ENCODE measurements at places on chromosomes 6 and 20.

- no peak for DNase-seq
Observed at GRCh38 chr6:167504385-167504961, 179.6 kb downstream of the TTLL2 start.

- no peak for DNase-seq
Observed at GRCh38 chr6:82987416-82987815, 78.2 kb downstream of the UBE3D start.

DNA sequence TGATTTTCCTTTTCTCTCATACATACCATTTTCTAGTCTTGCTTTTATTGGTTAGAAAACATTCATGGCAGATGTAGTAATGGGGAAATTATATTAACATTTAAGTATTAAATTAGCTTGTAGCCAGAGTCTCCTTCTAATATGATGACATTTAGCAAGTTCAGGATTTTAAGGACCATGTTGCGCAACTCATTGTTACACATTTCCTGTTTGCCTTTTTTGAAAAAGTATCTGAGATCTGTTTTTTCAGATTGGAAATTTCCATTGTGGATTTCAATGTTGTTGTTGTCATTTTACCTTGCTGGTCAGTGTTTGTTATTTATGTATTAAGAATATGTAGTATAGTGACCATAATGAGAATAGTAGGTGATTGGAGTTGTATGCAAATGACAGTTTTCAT is 38.7 kb downstream of the CDKAL1 start:
- no peak for DNase-seq

GRCh38 chr6:125444006-125444923 is 142.5 kb upstream of the HDDC2 start:
- DNase-seq = no peak

DNA sequence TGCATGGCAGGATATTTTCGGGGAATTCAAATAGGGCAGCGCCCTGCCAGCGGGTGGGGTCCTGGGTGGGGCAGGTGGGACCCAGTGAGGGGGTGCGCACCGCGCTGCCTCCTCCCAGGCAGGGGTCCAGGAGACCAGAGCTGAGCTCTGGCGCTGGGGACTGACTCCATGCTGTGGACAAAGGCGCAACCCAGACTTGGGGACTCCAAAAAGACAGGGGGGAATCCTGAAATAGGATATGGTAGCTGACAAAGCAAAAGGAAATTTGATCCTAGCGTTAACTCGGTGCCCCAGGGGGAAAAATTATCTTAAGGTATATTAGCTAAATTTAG is 23.6 kb downstream of the TFAP2A start:
- DNase-seq = no peak

- DNase-seq = no peak
Observed at GRCh38 chr6:31900917-31901414, 920 bp downstream of the ZBTB12 start.

DNA sequence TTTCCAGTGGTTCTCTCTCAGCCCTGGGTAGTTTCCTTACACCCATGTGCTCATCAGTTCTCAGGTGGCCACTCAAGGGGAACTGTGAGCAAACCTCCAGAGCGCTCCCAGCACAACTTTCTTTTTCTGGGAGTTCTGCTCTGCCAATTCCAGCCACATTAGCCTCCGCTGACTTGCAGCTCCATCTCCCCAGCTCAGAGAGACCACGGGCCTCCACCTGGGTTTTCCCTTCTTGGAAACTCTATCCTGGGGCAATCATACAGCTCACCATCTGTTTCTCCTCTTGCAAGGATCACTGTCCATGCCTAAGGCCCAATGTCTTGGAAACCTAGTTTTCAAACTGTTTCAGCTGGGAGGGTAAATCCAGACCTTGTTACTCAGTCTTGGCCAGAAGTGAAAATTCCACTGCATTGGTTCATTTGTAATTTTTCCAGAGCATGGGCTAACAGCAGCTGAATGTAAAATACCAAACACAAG is 129.9 kb downstream of the EYA2 start:
- DNase-seq = no peak

DNA sequence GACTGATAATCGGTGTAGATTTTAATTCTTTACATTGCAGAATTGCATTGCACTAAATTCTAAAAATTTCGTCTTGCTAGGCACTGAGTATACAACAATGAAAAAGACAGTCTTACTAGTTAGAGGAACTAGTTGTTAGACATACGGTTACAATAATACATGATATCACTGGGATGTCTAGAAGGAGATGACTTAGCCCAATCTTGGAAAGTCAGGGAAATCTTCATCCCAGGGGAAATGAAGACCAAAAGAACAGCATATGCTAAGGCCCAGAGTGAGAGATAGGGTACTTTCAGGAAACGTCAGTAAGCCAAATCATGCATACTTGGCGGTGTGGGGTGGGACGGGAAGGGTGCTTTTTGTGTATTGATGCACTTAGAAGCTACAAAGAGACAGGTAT is 901 bp downstream of the CEP57L1 start:
- no peak for DNase-seq

GRCh38 chr6:5303682-5304081 is 42.4 kb downstream of the FARS2 start:
- DNase-seq = no peak

- no peak for DNase-seq
Observed at GRCh38 chr20:11274141-11274594, 600.4 kb upstream of the JAG1 start.

- no peak for DNase-seq
Observed at GRCh38 chr6:35312807-35313206, 15.2 kb downstream of the DEF6 start.

GRCh38 chr20:40532103-40532502 is 156.9 kb downstream of the MAFB start:
- peak; percentile 40 for DNase-seq

DNA sequence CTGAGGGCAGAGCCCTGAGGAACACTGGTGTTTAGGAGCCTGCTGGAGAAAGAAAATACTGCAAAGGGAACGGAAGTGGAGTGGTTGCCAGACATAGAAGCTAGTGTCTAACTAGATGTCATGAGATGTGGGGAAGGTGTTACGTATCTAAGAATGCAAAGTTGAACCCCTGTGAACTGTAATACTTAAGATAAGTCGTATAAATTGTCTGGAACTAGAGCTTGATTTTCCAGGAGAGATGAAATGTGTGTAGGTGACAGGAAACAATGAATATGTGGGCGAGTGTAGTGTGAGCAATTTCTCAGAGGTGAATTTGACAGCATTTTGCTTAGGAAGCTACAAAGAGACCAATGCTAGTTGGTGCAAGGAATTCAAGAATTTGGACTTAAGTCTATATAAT is 27.9 kb downstream of the ESR1 start:
- DNase-seq = no peak

DNA sequence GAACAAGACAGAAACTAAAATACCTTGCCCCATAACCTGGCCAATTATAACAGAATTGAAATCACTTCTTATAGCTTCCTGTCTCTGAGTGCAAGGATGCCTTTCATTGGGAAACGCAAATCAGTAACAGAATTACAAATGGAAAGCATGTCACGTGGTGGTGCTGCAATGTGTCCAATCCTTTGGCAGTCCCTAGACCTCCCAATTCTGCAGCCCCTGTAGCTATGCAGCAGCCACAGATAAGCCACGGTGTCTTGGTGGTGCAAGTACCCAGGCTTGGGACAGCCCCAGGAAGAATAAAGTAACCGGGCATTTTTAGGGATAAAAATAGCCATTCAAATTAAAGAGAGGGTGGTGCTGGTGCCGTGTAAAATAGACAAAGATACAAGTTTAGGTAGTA is 134.6 kb upstream of the CCN2 start:
- no peak for DNase-seq

DNA sequence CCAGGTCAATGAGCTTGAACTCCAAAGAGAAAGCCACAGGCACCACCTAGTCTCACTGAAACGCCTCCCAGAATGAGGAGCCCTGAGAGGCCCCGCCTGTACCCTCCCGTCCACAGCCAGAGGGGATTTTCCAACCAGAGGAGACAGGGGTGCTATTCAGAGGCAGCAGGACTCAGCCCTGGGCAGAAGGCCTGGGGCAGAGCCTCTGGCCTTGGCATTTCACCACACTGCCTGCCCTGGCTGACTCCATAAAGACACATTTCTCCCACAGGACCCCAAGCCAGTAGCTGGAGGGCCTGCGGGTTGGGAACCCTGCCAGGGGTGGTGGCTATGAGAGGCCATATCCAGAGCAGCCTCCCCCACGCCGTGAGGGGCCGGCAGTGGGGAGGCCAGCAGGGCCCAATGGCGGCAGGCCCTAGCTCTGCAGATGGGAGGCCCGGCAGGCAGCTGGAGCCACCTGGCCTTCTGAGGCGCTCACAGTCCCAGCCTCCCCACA is 159.3 kb downstream of the PREX1 start:
- no peak for DNase-seq

DNA sequence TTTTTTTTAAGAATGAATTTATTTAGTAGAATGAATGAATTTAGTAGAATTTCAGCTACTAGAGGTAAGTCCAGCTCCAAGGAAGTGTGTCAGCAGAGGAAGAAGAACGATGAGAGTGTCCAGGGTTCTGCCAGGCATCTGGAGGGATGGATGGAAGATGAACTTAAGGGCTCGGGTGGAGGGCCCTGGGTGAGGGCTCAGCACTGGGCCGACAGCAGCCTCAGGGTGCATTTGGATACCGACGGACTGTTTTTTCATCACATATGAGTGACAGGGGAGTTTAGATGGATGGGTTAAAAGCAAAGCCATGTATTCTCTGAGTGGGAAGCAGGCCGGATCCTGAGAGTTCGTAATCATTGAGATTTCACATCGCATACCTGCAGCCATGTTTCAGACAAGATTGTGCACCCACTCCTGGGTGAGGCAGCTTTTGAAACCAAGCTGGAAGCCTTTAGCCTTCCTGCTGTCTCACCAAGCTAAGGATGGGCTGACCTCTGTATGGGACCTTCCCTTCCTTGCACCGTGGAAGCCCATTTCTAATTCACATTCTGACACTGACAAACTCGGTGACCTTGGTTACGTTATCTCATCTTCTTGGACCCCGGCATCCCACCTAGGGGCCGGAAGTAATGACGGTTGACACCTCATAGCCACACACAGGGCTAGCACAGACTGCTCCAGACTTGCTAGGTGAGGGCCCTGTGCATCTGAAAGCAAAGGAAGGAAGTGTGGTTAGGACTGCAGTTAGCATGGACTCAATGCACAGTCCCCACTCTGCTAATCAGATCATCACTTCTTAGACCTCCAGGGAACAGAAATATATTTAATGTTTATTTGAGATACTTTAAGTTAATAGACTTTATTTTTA is 228.5 kb downstream of the SLC24A3 start:
- no peak for DNase-seq

DNA sequence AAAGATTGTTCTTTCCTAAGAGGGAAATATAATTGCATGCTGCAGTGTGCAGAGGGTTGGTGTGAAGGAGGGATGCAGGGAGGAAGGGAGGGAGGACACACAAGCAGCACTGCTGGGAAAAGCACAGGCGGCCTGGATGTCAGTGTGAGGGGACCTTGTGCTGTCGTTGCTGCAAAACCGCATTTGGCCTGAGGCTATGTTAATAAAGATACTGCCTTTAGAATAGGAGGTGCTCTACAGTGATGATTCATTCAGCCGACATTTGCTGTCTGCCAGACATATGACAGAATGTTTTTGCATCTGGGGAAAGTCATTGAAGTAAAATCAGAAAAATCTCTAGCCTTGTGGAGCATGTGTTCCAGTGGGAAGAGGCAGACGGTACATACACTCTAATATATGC is 50.5 kb upstream of the TRIM26 start:
- no peak for DNase-seq

DNA sequence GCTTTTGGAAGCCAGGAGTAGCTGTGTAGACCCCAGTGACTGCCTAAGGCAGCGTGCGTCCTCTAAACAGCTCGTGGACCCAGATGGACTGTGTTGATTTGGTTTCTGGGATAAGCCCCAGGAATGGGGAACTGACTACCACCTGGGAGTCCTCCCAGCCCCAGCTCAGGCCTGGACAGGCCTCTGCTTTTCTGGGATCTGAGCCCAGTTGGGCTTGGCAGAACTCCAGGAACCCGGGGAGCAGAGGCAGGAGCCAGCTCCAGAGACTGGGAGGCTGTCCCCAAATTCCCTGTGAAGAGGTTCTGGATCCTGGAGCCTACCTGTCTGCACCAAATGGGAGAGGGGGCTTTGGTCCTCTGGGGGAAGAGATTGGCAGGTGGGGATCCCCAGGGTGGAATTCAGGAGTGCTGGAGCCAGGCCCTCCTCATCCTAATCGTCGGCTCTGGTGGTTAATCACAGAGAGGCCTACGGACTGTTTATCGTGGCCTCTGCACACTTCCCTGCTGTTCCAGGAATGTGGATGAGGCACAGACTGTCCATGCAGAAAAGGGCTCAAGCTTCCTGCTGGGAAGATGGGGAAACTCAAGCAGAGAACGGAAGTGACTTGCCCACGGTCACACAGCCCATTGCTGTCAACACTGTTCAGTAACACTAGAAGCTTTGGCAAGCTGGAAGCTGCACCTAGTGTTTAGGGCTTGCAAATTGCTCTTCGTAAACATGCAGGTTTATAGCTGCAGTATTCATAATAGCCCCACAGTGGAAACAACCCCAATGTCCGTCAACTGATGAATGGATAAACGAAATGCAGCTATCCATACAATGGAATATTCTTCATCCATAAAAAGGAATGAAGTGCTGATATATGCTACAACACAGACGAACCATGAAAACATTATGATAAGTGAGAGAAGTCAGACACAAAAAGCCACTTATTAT is 100.6 kb downstream of the KCNB1 start:
- DNase-seq = no peak

GRCh38 chr6:5121479-5121878 is 36.3 kb downstream of the PPP1R3G start:
- DNase-seq = no peak

DNA sequence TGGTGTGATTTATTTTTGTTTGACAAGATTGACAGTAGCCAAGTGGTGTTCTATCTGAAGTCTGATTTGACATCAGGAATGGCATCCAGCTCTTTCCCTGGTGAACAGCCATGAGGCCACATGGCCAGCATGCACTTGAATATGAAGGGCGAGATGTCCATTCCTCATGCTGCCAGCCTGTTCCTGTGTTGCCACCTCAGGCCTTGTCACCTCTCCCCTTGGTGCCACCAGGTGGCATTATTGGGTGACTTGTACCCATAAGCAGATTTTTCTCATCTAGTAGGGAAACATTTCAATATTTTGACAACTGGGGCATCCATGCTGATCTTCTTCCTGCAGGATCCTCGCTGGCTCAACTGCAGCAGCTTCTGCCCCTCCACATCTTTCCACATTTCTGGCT is 199.1 kb downstream of the ERMARD start:
- DNase-seq = peak; percentile 39

DNA sequence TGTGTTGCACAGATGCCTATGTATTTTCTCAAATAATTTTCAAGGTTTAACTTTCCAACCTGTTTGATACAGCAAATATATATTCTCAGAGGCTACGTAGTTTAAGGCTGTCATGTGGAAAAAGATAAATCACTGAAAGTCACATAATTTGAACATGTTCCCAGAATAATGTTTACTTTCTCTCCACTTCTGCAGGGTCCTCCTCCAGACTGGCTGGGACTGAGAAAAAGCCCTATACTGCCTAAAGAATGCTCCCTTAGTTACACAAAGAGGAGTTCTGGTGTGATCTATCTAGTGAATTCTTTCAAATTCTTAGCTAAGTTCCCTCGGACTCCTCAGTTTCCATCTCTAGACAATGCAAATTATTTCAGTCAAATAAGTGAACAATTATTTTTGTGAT is 411.0 kb downstream of the C6orf118 start:
- no peak for DNase-seq

GRCh38 chr20:64217539-64218221 is 37.9 kb upstream of the PCMTD2 start:
- DNase-seq = no peak
